Myometrial cell (primary cell): ENCODE measurements at places on chromosomes 13 and 19. TPM values are rescaled to one million over a fixed set of nuclear protein-coding genes. Genes with fewer than 3 reads are reported as not detected.

Gene KL
- 0.18 and 0.29 TPM in 2 replicates for total RNA-seq

Gene B3GNT8
- 2.5 and 5.5 TPM in 2 replicates for total RNA-seq

Gene SLITRK6
- total RNA-seq: not detected in 2 replicates

Gene GGACT
- 1.7 and 4.8 TPM in 2 replicates for total RNA-seq

Gene SBSN
- total RNA-seq: 1.4 and 3.9 TPM in 2 replicates

Gene ENOX1
- 0.18 and 0.29 TPM in 2 replicates for total RNA-seq

Gene MBD3L3
- total RNA-seq: not detected in 2 replicates

Gene ZNF132
- total RNA-seq: 0.29 and 2.7 TPM in 2 replicates

Gene MISP
- 0.86 TPM in 1 of 2 replicates, not detected in the other for total RNA-seq

Gene SIGLEC8
- total RNA-seq: not detected in 2 replicates

Gene SMIM44
- total RNA-seq: not detected in 2 replicates

Gene OVOL3
- total RNA-seq: not detected in 2 replicates

Gene SPART
- 51.9 and 67.0 TPM in 2 replicates for total RNA-seq

Gene SPC24
- 78.5 and 86.5 TPM in 2 replicates for total RNA-seq

Gene ZNF552
- total RNA-seq: 1.6 and 1.7 TPM in 2 replicates

Gene NDUFA11
- total RNA-seq: 330 and 348 TPM in 2 replicates

Gene KIR3DL2
- total RNA-seq: not detected in 2 replicates

Gene ZNF723
- total RNA-seq: not detected in 2 replicates

Gene CGB5
- total RNA-seq: not detected in 2 replicates
